ENCODE measurements at places on chromosomes 6 and 20.

GRCh38 chr6:158333094-158333493 is 20.8 kb downstream of the TULP4 start:
- DNase-seq: no peak

GRCh38 chr6:166026586-166027126 is 141.0 kb downstream of the TBXT start:
- DNase-seq: no peak

- DNase-seq: no peak
Measured at GRCh38 chr6:46808806-46809205, 15.6 kb downstream of the MEP1A start.

- DNase-seq: no peak
Measured at GRCh38 chr6:107679457-107679856, 144.7 kb downstream of the SCML4 start.

DNA sequence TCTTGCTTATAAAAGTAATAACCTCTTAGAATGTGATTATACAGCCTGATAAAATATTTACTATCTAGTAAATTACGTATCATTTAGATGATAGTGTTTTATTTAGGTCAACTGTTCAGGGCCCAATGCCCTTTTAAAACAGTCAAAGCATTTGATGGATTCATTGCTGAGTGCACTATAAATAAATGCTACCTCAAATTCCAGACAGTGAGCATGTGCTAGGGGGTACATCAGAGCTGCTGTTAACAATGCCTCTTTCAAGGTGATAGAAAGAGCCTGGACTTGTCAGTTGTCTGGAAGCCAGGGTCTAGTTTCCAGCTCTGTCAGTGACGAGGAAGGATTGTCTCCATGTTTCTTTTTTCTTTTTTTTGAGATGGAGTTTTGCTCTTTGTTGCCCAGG is 7.5 kb upstream of the TMEM242 start:
- no peak for DNase-seq

DNA sequence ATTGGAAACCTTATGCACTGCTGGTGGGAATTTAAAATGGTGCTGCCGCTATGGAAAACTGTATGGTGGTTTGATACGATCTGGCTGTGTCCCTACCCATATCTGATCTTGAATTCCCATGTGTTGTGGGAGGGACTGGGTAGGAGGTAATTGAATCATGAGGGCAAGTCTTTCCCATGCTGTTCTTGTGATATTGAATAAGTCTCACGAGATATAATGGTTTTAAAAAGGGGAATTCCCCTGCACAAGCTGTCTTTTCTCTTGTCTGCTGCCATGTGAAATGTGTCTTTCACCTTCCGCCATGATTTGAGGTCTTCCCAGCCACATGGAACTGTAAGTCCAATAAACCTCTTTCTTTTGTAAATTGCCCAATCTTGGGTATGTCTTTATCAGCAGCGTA is 4.9 kb downstream of the TAP2 start:
- DNase-seq: no peak

- no peak for DNase-seq
Measured at GRCh38 chr6:20148433-20148832, 63.8 kb downstream of the MBOAT1 start.

- DNase-seq: no peak
Measured at GRCh38 chr6:137879299-137879698, 12.2 kb downstream of the TNFAIP3 start.

GRCh38 chr6:155589190-155589589 is 133.6 kb upstream of the NOX3 start:
- no peak for DNase-seq

DNA sequence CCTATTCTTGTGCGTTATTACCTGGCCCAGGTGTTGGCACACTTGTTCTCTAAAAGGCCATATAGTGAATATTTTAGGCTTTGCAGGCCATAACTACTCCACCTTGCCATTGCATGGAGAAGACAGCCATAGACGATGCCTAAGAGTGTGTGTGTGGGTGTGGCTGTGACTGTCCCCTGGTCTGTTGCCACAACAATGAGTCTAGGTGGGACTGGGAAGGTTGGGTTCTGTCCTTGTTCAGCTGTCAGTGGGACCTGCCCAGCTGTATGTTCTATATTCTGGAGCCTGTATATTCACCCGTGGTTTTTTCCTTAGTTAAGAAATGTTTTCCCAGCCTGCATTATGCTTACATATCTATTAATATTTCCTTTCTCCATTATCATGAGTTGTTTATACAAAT is 38.6 kb downstream of the CEP43 start:
- no peak for DNase-seq

DNA sequence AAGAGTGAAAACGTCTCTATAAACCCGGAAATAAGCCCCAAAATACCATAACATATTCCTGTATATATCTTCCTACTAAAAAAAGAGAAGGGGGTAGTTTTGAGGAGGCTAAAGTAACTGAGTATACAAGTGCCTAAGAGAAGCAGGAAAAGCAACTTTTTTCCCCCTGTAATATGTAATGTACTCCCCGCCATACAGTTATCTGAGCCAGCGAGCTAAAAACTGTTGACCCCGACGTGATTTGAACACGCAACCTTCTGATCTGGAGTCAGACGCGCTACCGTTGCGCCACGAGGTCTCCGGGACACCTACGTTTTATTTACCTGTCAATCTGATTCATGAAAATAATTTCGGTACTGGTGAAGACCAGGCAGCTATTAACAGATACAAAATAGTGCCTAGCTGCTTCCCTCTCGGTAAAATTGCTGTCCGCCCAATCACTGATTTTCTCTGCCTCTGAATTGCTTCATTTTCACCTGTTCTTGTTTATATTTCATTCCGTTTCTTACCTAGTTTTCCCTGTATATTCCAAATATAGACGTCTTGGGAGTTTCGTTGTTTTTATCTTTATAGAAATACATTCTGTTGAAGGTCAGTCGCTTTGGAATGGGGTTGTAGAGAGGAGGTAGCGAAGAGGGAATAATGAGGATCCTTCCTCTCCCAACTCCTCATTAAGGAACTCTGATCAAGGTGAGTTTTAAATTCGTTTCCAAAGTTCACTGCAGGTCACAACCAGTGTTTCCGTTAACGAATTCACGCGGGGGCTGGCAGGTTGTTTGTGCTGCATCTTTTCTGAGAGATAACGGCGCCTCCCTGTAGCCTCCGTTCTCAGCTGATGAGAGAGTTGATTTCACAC is 33.6 kb upstream of the BTN3A2 start:
- peak; percentile 18 for DNase-seq

GRCh38 chr6:163725008-163725941 is 310.8 kb downstream of the QKI start:
- no peak for DNase-seq

DNA sequence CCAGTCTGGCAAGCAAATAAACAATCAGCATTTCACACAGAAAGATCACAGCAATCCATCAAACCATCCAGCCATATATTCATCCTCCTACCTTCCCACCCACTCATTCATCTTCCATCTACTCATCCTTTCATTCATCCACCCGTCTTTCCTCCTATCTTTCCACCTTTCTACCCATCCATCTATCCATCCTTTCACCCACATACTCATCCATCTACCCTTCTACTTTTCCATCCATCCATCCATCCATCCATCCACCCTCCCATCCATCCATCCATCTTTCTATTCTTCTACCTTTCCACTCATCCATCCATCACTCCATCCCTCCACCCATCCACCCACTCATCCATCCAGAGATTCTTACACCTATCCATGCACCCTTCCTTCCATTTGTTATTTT is 49.3 kb downstream of the KIAA0319 start:
- DNase-seq: no peak

DNA sequence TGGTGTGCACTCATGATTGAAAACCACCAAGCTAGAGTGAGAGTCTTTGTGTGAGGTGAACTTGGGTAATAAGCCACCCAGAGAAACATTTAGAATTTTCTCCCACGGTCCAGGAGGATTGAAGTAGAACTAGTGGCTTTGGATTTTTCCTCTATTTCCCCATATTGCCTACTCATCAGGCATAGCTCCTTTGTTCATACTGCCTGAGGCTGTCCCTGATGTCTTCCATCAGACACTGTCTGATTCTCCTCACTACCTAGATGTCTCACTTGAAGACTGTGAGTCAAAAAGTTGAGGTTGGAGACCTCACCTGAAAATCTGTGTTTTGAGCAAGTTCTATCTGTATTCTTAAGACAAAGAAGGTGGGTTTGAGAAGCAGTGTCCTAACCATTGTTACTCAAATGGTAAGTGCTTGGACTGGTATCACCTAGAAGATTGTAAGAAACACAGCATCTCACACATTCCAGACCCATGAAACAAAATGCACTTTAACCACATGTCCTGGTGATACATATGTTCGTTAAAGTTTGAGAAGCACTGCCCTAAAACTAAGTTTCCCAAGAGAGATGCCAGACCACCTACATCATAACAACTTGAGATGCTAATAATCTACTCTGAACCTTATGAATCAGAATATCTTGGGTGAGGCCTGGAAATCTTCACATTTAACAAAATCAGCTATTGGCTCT is 523.4 kb upstream of the BTBD3 start:
- DNase-seq: no peak

DNA sequence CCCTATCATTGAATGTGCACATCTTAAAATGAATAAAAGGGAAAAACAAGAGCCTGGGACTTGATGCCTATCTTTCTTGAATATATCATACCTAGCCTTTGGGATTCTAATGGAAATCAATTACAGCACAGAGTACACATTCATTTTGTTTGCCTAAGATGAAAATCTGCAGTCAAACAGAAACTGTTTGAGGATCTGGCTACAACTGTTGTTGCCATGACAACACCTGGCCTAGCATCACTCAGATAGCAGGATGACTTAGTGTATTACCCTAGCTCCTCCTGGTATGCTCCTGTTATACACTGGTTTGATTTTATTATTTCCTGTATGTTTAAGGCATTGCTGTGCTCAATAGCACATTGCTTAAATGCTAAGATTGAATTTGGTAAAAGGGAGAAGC is 71.5 kb upstream of the LAMP5 start:
- no peak for DNase-seq

GRCh38 chr20:17418737-17419136 is 112.4 kb downstream of the BFSP1 start:
- DNase-seq: no peak

GRCh38 chr20:8756410-8756809 is 312.5 kb upstream of the PLCB4 start:
- no peak for DNase-seq

DNA sequence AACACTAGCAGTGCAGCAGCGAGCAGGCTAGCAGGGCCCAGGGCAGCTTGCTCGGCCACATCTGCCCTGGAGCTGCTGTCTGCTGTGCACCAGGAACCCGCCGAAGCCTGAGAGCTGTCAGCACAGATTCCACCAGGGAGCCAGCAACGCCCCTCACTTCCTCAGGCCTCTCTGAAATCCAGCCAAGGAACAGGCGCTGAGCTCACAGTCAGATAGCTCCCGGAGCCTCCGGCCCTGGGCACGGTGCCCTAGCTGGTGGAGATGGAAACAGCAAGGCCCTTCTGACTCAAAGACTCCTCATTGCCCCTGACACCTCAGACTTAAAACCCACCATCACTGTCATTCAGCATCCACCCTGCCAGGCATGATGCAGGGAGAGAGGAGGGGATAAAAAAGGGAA is 839.4 kb downstream of the MAFB start:
- no peak for DNase-seq

DNA sequence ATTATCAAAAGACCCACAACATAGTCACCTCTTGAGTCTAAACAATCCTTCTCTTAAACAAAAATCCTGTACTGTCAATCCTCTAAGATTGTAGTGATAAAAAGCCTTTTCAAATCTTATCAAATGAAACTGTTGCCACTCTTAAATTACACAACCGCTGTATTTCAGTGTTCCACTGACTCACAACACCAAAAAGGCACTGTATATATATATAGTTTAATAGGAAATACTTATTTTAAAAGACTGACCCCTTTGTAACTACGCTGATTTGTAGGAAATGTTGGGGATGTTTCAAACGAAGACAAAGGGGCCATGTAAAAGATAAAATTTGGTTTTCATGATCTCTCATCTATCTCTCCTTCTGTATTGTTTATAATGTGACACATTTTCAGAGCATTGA is 14.1 kb downstream of the CPNE1 start:
- DNase-seq: no peak

DNA sequence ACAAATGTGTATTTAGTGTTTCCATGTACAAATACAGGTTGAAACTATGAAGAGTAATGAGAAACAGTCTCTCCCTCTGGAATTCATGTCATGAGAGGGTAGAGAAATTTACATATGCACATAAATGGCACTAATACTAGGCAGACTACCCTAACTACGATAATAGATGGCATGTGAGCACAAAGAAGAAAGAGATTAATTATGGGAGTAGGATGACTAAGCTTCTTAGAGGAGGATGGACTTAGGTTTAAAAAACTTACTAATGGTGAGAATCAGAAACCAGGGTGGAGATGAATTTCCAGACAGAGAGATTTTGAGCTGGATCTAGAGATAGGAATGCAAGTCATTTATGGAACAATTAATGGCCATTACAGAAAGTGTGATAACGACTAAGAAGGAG is 225.3 kb upstream of the HTR1E start:
- no peak for DNase-seq

GRCh38 chr6:43912116-43912577 is 142.1 kb downstream of the VEGFA start:
- DNase-seq: no peak

GRCh38 chr6:109340811-109341210 is 41.5 kb downstream of the CD164 start:
- DNase-seq: no peak

- no peak for DNase-seq
Measured at GRCh38 chr6:4941782-4942672, 61.8 kb downstream of the RPP40 start.

DNA sequence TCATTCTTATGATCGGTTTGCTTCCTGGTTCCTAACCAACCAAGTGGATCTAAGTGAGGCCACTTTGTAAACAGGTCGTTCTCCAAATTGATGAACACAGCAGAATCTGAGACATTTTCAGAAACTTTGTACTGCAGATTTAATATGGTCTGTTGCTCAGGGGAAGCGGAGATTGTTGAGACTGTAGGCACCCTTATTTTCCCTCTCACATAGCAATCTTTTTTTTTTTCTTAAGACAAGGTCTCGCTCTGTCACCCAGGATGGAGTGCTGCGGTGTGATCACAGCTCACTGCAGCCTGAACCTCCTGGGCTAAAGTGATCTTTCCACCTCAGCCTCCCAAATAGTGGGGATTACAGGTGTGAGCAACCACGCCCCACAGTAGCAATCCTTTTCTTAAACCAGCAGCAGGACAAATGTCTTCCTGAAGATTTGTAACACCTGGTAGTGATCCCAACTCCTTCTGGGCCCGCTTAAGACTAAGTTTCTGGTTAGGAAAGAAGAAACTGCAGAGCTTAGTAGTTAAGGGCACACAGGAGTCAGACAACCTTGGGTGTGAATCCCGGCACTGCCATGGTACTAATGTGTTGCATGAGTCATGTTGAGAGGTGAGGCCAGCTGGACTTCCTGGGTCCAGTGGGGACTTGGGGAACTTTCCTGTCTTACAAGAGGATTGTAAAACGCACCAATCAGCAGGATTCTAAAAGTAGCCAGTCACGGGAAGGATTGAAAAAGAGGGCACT is 48.4 kb upstream of the EZR start:
- no peak for DNase-seq

GRCh38 chr6:87333033-87333432 is 4.0 kb upstream of the GJB7 start:
- no peak for DNase-seq

- DNase-seq: no peak
Measured at GRCh38 chr6:144947398-144947976, 662.4 kb downstream of the UTRN start.

All from stimulated activated CD8-positive, alpha-beta memory T cell treated with anti-CD3 and anti-CD28 coated beads, Interleukin-4, amount 100 ng/mL, for 4 hours (primary cell).